ENCODE measurements at places on chromosomes 11 and 22.

DNA sequence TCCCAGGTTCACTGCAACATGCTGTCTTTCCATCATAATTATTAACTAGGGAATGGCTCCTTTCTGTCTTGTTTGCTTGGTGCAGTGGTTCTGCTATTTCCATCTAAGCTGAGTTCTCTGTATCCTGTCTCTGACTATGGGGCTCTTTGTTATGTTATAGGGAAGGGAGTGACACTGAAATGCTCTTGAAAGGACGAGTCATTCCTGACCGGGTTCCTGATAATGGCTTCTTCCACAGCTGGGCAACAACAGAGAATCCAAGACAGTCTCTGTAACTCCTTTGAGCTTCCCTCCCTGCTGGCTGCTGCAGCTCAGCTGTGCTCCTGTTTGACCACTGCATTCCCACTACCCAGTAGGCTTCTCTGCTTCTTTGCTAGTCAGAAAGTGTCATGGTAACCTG lies 24.1 kb downstream of the OR2AT4 start:
- no peak for DNase-seq

- no peak for DNase-seq
These were observed 38.4 kb downstream of the GDPD5 start for GRCh38 chr11:75487365-75487764.

DNA sequence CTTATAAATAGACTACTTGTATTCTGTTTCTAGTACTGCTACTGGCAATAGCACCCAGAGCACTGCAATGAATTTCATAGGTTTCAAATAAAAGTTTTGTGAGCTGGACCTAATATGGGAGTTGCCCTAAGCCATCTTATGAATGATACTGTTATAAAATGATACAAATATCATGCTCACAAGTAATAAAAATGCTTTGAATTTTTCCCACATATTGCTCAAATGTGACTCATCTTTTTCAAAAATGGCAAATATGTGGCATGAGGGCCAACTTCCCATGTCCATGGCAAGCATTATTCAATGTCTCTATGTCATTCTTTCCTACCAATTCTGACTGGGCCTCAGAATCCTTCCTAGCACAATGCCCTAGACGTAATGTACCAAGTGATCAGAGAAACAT lies 137.6 kb downstream of the TRPC6 start:
- no peak for DNase-seq

- DNase-seq: no peak
These were observed 25.1 kb downstream of the SERPIND1 start for GRCh38 chr22:20798974-20799373.

DNA sequence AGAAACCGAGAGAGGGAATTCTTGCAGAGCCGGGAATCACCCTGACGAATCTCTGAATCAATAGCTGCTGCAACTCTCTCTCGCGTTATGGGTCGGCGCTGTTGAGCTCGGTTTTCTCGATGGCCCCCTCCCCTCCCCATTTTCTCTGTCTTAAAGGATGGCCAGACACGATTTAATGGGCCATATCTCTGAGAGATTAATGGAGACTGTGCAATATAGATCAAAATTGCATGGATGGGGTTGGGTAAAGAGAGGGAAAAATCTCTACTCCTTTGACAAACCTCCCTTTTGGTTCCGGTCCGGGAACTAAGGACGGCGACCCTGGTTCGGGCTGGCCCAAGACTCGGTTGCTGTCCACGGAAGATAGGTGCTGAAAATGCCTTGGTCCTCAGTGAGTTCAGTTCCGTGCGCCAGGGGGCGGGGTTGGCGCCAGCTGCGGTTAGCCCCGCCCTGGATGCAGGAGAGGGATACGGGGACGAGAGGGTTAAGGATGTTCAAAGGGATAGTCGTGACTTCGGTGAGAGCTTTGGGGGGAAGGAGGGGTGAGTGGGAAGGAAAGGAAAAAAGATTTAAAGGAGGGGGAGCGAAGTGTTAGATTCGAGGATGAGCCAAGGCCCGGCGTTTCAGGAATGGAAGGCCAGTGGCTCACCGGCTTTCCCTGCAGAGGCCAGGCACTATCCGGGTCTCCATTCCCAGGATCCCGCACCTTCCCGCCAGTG lies 103.6 kb upstream of the HSD17B12 start:
- DNase-seq: no peak

GRCh38 chr22:29917052-29917902 lies 34.3 kb downstream of the MTMR3 start:
- DNase-seq: no peak

- no peak for DNase-seq
These were observed 4.0 kb upstream of the SCN4B start for GRCh38 chr11:118156531-118157185.

- peak; percentile 92 for DNase-seq
These were observed at the start of gene FDX1 for GRCh38 chr11:110429731-110430266. Gene FDX1, plus strand, starts transcription at chr11:110429948. Its CDS starts 173 bp downstream, at chr11:110430121.

DNA sequence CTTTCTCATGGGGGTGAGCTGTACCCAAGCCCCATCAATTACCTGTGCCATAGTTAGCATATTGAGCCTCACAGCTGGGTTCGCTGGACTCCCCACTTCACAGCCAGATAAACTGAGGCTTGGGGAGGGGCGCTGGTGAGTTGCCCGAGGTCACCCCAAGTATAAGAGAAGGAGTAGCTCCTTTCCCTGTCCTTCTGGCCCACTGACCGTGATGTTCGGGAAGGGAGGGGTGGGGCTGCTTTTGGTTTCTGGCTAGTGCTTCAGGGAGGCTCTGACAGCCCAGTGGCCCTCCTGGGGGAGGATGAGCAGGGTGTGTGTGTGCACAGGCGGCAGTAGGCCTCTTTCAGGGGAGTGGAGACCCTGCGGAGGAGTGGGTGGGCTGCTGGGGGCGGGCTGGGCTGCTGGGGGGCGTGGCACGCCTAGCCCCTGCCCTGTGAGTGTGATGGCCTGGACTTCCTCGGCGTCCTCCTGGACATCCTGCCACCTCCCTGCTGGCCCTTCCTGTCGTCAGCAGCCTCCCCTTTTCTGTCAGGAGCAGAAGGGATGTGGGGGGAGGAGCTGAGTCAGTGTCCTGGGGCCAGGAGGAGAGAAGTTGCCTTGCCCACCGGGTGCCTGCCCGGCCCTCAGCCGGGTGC lies 50.3 kb downstream of the TRIOBP start:
- DNase-seq: peak; percentile 64

Data from right forelimb (tissue), 1 donor.